CD4-positive, alpha-beta T cell treated with Interleukin-4 for 4 hours (primary cell): ENCODE measurements at places on chromosomes 7 and 10.

GRCh38 chr10:70784016-70784415 lies 1.2 kb downstream of the TBATA start:
- DNase-seq: no peak

DNA sequence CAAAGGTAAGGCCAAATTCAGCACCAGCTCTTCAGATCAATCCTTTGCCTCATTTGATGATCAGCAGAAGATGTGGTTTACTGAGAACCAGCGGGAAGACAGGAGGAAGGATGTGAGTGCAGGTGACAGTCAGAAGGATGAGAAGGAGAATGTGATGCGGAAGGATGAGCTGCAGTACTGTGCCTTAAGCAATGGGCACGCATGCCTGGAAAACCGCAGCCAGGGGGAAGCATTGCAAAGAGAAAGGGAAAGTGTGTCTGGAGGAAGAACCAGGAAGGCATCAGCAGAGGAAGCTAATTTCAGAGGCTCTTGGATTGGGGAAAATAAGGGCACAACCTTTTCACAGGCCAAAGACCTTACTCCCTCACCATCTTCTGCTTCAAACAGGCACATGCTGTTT lies 25.7 kb downstream of the C10orf71 start:
- DNase-seq: no peak

DNA sequence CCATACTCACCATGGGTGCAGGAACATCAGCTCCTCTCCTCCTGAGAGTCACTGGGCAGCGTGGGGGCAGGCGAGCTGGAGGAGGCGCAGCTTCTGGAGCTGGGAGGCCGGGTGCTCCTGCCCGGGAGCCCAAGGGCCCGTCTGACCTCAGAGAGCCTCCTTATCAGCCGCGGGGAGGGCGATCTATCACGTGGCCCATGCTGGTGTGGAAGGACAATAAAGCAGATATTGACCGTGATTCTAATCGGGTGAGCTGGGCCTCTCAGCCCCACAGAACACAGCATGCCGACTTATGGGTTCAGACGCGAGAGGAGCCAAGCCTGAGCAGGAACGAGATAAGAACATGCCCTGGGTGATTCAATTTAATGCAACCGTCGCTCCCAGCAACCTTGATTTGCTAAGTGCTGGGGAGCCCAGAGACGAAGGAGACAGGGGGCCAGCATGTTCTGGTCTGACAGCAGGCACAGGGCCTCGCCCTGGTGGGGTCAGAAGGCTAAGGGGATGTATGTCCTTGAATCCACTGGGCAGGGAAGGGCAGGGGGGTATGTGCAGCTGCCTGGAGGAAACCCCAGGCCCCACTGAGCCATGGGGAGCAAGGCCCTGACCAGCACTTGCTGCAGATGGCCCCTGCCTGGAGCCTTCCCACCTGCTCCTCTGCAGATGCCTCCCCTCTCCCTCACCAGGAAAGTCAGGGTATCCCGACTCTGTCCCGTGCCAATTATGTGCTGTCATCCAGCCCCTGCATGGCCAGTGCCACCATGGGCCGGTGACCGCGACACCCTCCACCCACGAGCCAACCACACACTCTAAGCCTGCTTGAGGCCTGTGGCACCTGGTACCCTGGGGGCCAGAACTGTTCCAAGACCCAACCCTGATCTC lies 95.3 kb upstream of the RET start:
- DNase-seq: no peak

DNA sequence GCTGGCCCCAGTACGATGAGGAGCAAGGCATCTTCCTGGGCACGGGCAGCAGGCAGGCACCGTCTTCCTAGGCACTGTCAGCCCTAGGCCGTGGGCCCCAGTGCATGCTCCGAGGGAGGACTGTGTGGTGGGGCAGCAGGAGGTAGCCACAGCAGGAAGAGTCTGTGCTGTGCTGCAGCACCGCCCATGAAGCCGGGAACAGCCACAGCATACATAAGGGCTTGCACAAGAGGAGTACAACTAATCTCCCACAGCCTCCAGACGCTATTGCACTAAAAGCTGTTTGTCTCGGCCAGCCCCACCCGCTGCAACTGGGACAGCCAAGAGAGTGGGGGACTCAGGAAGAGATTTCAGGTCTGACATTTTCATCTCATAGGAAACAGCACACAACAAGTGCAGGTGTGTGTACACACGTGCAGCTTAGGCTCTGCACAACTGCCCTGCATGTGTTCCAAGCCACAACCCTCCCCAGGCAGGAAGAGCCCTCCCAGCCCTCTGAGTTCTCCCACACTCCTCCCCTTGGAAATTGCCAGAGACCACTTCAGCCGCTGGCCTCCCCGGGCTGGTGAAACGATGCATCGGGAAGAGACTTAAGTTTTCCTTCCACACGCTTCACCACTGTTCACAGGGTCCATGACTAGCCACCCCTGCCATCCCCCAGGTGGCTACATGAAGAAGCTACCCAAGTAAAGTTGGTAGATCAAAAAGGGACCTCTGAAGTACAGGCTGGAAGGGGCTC lies 88.1 kb upstream of the DDC start:
- DNase-seq: no peak
